ENCODE measurements at places on chromosomes 12 and 14. TPM values are rescaled to one million over a fixed set of nuclear protein-coding genes. Genes with fewer than 3 reads are reported as not detected.

MYBPC1 gene
- not detected for polyA plus RNA-seq

FERMT2 gene
- not detected for polyA plus RNA-seq

EFCAB11 gene
- polyA plus RNA-seq, result 6.4 TPM

LALBA gene
- polyA plus RNA-seq, result not detected

CCDC197 gene
- polyA plus RNA-seq, result not detected

SLC10A1 gene
- 0.12 TPM for polyA plus RNA-seq

CFAP251 gene
- not detected for polyA plus RNA-seq

KRT72 gene
- not detected for polyA plus RNA-seq

KLRG1 gene
- polyA plus RNA-seq, result 0.40 TPM

MYH6 gene
- polyA plus RNA-seq, result not detected

DNA sequence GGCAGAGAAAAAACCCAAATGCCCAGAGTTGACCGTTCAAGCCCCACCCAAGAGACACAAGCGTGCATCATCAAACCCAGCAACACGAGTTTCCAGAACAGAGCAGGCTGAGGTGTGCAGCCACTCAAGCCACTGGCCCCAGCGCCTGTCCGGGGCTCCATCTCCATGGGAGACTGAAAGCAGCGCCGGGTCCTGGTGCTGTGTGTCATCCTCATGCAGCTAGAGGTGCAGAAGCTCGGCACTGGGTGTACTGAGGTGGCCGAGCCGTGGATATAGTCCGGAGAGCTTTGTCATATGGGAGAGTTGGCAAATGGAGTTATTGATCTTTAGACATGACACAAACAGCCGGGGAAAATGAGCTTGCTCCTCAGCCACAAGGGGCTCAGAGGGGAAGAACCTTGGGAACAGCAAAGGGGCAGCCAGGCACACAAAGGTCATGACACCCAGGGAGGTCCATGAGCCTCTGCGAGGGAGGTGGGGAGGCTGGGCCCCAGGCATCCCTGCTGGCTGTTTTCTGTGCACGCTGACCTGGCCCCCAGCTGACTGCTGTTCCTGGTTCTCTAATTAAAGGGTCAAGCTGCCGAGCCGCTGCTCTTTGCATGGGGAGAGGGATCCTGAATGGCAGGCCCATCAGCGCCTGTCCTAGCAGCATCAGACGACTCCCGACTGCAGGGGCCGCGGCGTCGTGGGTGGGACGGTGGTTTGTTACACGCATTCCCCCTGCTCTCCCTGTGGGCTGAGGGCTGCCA, 145.4 kb upstream of the SFSWAP start:
- no peak for DNase-seq

GRCh38 chr12:90984114-90984513, 20.7 kb downstream of the EPYC start:
- no peak for DNase-seq

DNA sequence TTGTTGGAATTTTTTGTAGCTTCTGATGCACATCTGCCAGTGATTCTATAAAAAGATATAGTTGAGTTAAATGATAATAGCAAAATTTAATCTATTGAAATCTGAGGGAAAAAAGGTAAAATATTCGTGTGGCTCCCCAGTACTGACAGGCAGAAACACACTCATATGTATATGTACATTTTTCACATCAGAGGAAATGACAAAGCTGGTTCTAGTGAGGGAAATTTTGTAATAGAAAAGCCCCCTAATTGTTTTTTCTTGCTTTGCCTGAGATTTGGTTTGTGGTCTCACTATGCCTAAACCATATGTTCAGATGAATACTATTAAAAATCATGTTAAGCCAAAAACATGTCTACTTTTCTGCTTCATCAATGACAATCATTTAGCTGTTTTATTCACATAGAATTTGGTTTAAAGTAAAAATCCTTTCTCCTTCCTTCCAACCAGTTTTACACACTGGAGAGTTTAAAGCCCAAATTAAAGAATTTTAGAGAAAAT, 203.5 kb downstream of the ANO6 start:
- no peak for DNase-seq

DNA sequence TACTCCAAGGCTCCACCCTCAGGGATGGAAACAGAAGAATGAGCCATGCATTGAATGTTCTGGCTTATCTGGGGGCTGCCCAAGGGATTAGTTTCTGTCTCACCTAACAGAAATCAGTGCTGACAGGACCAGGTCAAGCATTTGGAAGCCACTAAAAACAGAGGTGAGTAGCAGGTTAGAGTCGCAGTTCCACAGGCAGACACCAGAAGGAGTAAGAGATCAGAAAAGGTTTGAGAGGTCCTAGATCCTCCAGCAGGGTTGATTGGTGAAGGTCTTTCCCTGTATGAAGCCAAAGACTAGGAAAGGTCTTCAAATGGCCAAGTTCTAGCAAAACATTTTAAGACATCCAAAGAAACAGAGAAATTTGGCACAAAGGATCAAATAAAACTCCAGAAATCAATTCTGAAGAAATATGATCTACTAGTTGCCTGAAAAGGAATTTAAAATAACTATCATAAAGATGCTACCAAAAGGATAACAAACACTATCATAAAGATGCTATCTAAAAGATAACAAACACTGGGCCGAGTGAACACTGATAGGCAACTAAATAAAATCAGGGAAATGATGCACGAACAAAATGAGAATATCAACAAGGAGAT, 19.5 kb upstream of the TTC9 start:
- peak; percentile 50 for DNase-seq

GRCh38 chr14:61346221-61346620, 24.8 kb downstream of the PRKCH start:
- no peak for DNase-seq

DNA sequence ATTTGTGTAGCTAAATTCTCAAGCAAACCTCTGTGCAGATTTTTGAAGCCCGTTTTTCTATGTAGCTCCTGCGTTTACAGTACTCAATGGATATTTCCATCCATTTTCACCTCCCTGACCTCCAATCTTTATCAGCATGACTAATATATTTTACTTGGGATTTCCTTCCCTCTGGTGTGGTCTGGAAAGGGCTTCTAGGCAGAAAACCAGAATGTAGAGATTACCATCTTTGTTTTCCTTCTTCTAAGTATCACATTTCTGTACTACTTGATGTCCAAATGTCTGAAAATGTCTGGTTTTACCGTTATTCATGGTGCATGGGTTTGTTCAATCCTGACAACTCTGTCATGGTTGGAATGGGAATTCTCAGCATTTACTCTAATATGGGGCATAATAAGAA, 907.6 kb upstream of the FLRT2 start:
- DNase-seq, result no peak

GRCh38 chr14:50082784-50083466, 33.4 kb downstream of the VCPKMT start:
- peak; percentile 85 for DNase-seq

- no peak for DNase-seq
These were observed 218.8 kb upstream of the TMPO start for GRCh38 chr12:98296462-98297079.

DNA sequence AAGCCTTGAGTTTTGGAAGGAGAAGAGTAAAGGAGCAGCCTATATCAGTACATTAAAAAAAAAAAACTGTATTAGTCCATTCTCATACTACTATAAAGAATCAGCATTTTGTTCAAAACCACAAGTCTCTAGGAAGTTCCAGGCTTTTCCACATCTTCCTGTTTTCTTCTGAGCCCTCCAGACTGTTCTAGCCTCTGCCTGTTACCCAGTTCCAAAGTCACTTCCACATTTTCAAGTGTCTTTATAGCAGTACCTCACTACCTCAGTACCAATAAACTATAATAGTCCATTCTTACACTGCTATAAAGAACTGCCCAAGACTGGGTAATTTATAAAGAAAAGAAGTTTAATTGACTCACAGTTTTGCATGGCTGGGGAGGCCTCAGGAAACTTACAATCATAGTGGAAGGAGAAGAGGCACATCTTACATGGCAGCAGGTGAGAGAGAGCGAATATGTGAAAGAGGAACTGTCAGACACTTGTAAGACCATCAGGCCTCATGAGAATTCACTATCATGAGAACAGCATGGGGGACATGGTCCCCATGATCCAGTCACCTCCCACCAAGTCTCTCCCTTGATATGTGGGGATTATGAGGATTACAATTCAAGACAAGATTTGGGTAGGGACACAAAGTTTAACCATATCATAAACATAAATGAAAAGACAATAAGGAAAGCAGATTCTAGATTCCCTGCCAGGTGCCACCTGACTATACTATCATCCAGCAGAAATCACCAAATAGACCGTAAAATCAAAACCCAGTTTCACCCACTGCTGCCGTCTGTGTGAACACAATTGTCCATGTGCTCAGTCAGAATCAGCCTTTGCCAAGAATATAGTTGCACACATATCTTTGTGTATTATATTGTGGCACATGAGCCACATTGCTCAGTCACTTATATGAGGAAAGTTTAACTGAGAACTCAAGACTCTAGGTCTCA, 27.8 kb downstream of the TOGARAM1 start:
- DNase-seq, result no peak

GRCh38 chr14:78202163-78202562, 32.0 kb downstream of the NRXN3 start:
- no peak for DNase-seq

DNA sequence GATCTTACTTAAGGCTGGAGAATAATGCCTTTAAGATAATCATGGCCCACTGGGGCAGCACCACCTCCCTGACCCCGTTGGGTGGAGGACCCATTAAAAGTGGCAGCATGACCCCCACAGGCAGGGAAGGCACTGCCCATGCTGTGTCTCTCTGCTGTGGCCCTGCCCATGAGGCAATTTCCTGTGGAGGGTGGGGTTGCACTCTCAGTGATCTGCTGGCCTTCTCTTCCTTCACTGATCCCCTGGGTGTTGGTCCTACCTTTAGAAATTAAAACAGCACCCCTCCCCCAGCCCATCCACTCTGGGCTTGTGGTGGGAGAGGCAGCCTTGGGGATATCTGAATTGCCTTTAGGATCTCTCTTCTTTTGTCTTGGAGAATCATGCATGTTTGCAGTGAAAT, 17.3 kb downstream of the KLRK1 start:
- no peak for DNase-seq

GRCh38 chr14:40682131-40682913, 924.4 kb upstream of the LRFN5 start:
- no peak for DNase-seq

DNA sequence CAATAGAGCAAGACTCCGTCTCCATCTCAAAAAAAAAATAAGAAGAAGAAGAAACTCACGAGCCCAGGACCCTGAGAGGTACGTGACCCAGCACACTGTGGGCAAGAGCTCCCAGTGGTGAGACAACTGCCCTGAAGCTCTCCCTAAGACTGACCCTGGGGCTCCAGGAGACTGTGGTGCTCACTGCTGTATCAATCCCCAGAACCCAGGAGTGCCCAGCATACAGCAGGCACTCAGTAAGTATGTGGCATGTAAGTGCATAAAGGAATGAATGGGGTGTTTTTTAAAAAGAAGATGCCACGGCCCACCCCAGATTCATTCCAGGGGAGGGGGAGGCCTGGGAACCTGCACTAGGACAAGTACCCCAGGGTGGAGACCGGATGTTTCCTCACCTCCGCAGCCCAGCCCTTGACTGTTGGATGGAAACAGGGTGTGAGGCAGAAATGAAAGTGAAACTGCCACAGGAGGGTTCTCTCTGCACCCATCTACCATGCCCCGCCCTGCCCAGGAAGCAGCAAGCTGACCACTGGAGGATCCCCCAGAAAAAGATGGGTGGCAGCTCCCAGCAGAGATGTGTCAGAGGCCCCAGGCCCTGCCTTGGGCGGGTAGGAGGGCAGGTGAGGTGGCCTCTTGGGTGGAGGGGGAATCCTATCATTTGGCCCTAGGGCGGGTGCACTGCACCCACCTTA, 12.2 kb downstream of the ITPK1 start:
- DNase-seq, result peak; percentile 32

- DNase-seq, result no peak
These were observed 124.2 kb downstream of the NPAS3 start for GRCh38 chr14:33062881-33063280.

DNA sequence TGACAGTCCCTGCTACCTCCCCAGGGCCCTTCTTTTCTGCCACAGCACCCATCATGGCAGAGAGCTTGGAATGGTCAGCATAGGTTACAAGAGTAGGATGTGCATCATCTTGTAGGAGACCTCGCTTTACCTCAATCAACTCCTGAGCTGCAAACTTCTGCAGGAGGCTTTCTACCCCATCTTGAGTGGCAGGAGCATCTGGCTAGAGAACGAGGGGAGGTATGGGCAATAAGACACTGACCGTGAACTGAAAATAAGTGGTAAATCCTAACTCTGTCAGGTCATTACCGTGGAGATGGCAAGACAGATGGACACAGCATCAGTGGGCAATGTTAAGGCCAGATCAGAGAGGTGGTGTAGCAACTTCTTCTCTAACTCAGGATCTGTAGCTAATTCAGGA, 7.8 kb downstream of the METTL3 start:
- DNase-seq, result no peak

DNA sequence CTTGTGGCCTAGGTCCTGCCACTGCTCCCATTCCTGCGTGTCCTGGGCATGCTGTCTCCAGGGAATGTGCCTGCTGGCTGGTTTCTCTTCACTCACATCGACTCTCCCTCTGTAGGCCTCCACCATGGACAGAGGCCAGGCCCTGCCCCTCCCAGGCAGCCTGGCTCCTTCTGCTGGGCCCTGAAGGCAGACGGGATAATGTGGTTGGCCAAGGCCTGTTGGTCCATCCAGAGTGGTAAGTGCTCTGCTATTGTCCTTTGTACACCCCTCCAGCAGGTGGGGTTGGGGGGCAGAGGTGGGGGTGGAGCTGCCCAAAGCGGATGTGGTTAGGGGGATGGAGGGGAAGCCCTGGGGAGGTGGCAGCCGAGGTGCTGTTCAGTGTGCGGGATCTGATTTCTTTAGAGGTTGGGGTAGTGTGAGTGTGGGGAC, 9.5 kb upstream of the NR4A1 start:
- peak; percentile 80 for DNase-seq

GRCh38 chr12:42873401-42873800, 283.9 kb upstream of the PRICKLE1 start:
- no peak for DNase-seq

- no peak for DNase-seq
These were observed 23.1 kb downstream of the NTF3 start for GRCh38 chr12:5455045-5455444.

DNA sequence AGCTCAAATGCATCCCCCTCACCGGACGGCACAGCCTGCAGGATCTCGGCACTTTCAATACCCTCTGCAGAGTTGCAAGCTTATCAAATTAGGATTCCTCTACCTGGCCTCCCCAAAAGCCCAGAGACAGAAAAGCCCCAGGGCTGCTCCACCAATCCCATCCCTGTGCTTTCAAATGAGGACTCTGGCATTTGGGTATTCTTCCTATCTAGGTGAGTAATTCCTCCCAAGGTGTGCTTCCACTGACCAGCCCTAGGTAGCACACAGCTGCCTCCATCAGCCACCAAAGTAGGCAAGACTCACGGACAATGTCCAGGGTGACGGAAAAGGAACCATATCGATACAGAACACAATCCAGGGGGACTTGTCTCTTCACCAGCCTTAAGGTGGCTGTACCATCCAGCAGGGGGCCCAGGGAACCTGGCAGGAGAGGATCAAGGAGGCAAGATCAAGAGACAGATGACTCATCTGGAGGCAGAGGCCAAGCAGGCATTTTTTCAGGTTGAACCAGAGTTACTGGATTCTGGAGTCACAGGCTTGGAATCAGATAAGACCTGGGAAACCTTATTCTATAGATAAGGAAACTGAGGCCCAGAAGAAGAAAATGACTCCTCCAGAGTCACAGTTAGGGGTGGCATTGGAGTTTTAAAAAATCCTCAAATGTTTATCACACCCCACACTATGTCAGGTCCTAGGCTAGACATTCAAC, 9.9 kb downstream of the PMEL start:
- no peak for DNase-seq

- DNase-seq, result no peak
These were observed 180.0 kb downstream of the KITLG start for GRCh38 chr12:88400302-88400701.

GRCh38 chr14:68501614-68502052, 291.2 kb downstream of the ZFP36L1 start:
- no peak for DNase-seq
